ENCODE measurements at places on chromosomes 3 and 15. TPM values are rescaled to one million over a fixed set of nuclear protein-coding genes. Genes with fewer than 3 reads are reported as not detected.

The ZNF385D gene
- 1.6 TPM for total RNA-seq

The TM4SF18 gene
- total RNA-seq, result not detected

GRCh38 chr3:156586905-156587759, 32.2 kb upstream of the SSR3 start:
- no peak for DNase-seq

GRCh38 chr15:69857686-69858391, 239.9 kb downstream of the TLE3 start:
- no peak for DNase-seq

DNA sequence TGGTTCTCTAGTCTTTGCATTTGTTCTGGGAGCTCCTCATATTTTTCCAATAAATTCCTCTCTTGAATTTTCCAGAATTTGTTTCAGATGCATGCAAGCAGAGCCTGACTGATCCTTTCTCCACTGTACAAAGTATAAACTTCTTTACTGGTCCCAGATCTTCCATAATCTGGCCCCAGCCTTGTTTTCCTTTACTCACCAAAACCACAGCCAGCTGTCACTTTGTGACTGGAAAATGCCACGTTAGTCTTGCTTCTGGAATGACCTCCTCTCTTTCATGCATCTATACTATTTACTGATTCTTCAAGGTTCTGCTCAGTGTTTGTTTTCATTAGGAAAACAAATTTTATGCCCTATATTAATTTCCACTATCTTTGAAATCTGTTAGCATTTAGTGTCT, 60.4 kb upstream of the SPPL2A start:
- DNase-seq, result peak; percentile 81

- DNase-seq, result peak; percentile 50
These were observed 18.2 kb downstream of the SSR3 start for GRCh38 chr3:156536524-156537316.

DNA sequence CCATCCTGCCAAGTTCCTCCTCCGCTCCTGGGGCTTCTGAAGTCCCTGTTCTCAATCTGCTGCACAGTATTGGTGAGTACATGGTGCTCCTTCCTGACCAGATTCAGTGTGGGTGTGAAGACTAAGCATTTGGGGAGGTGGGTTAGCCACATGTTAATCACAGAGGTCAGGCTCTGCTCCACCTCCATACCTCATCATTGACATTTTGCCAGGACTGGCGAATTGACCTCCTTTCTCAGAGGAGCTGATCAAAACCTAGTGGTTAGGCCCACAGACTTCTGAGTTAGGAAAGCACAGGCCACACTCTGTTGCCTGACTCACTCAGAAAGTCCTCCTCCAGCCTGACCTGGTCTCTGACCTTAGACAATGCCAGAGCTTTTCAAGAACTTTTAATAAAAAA, 8.4 kb upstream of the RPS17 start:
- DNase-seq, result no peak

DNA sequence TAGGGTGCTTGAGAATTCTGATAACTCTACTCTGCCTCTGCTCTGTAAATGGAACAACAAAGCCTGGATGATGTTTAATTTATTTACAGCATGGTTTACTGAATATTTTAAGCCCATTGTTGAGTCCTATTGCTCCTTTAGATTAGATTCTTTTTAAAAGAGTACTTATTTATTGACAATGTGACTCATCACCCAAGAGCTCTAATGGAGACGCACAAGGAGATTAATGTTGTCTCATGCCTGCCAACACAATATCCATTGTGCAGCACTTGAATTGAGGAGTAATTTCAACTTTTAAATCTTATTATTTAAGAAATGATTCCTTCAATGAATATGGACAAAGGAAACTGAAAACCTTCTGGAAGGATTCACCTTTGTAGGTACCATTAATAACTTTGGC, 691.4 kb downstream of the ZBBX start:
- DNase-seq, result no peak

DNA sequence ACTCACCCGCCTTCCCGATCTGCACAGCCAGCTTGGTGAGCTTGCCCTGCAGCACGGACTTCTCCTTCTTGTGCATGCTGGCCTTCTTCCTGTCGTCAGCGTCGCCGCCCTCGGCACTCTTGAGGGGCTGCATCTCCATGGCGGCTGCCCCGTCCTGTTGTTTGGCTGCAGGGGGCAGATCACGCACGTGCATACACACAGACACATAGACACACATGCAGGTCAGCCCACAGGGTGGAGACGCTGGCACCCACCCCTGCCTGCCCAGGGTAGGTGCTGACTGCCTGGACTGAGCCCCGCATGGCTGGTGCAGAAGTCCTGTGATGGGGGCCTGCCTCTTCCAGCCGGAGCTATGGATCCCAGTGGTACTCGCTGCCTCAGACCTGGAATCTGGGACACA, 57.3 kb upstream of the SEC13 start:
- no peak for DNase-seq

Data from myocyte (in vitro differentiated cells).